Pulmonary artery endothelial cell (primary cell): ENCODE measurements at places on chromosomes 6 and 20. TPM values are rescaled to one million over a fixed set of nuclear protein-coding genes. Genes with fewer than 3 reads are reported as not detected.

IBTK gene
- 41.8 and 44.8 TPM in 2 replicates for total RNA-seq

TMEM170B gene
- total RNA-seq: 5.4 and 5.6 TPM in 2 replicates

SYTL3 gene
- total RNA-seq: 0.92 and 1.3 TPM in 2 replicates

GMPR gene
- 32.3 and 36.5 TPM in 2 replicates for total RNA-seq

TBXT gene
- total RNA-seq: not detected in 2 replicates

FAM217A gene
- total RNA-seq: not detected in 2 replicates

MCCD1 gene
- not detected in 2 replicates for total RNA-seq

FERMT1 gene
- 1.1 and 2.2 TPM in 2 replicates for total RNA-seq

WFDC5 gene
- total RNA-seq: not detected in 2 replicates

ENPP1 gene
- total RNA-seq: 2.5 and 2.6 TPM in 2 replicates

PNRC1 gene
- 49.1 and 49.5 TPM in 2 replicates for total RNA-seq

BANF2 gene
- not detected in 2 replicates for total RNA-seq
